ENCODE measurements at places on chromosomes 7 and 10.

GRCh38 chr7:2554661-2555111 is 638 bp downstream of the BRAT1 start:
- no peak for DNase-seq

DNA sequence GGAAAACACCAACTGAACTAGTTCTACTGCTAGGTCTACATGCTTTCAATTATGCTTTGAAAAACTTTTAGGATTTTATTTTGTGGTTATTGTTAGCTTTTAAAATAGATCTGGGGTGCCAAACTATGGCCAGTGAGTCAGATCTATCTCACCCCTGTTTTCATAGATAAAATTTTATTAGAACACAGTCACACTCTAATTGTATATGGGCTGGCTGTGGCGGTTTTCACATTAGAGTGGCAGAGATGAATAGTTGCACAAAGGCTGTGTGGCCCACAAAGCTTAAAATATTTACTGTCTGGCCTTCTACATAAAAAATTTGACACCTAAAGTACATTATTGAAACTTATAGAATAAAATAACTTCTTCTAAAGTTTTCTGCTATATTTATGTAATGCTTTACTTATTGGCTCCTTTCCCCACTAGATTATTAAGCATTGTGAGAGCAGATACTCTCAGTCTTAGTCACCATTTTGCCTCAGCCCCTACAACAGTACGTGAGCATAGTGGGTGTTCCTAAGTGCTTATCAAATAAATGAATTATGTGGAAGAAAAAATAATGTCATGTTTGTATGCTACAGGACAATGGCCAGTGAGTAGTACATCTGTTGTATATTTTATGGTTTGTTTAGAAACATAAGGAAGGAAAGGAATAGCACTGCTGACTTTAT is 5.4 kb upstream of the SUV39H2 start:
- DNase-seq, result no peak

DNA sequence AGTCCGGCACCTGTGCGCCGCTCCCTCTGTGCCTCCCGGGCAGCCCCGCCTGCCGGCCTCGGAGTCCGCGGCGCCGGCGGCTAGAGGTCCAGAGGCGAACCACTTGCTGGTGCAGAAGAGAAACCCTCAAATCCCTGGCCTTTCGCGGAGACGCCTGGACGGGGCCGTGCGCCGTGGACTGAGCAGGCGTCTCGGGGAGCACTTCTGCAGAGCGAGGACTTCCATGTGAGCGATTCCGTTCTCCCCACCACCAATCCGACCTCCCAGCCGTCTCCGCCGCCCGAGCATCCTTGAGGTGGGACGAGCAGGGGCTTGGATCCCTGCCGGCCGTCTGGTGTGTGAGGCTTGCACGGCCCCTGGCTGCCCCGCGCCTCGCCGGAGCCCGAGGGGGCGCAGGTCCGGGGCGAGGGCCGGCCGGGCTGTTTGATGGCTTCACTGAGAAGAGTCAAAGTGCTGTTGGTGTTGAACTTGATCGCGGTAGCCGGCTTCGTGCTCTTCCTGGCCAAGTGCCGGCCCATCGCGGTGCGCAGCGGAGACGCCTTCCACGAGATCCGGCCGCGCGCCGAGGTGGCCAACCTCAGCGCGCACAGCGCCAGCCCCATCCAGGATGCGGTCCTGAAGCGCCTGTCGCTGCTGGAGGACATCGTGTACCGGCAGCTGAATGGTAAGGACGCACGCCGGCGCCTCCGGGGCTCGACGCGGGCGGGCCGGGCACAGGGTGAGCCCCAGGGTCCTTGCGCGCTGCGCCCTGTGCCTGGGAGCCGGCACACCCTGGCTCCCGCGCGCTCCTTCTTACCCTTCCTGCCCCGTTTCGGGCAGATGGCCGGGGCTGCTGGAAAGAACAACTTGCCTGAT is 660 bp downstream of the GALNT17 start:
- DNase-seq, result no peak

DNA sequence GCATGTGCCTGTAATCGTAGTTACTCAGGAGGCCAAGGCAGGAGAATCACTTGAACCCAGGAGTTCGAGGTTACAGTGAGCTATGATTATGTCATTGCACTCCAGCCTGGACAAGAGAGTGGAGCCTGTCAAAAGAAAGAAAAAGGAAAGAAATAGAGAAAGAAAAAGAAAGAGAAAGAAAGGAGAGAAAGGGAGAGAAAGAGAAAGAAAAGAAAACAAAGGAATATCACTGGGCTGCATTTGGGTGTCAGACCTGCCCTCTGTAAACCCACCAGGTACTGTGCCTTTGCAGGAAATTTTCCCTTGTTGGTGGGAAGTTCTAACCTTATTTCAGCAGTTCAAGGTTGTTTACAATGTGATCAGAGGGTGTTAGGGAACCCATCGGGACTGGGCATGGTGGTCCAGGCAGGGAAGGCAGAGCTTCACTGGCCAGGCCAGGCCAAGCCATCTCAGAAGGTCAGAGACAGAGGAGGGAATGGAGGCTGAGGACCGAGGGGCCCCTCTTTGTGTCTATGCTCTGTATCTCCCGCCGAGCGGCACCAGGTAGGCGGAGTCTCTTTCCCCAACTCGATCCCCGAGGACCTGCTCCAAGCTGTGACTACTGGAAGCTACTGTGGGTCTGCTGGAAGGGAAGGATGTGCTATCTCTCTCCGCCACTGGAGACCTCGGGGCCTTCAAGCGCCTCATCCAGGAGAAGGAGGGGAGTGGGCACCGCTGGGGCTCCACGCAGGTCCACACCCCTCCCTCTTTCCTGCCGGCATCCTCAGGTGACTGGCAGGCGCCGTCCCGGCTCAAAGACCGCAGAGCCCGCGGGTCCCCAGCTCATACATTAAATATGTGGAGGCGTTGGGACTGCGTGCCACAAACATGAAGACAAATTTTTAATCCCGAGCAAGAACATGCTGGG is 15.2 kb upstream of the KAZALD1 start:
- no peak for DNase-seq

DNA sequence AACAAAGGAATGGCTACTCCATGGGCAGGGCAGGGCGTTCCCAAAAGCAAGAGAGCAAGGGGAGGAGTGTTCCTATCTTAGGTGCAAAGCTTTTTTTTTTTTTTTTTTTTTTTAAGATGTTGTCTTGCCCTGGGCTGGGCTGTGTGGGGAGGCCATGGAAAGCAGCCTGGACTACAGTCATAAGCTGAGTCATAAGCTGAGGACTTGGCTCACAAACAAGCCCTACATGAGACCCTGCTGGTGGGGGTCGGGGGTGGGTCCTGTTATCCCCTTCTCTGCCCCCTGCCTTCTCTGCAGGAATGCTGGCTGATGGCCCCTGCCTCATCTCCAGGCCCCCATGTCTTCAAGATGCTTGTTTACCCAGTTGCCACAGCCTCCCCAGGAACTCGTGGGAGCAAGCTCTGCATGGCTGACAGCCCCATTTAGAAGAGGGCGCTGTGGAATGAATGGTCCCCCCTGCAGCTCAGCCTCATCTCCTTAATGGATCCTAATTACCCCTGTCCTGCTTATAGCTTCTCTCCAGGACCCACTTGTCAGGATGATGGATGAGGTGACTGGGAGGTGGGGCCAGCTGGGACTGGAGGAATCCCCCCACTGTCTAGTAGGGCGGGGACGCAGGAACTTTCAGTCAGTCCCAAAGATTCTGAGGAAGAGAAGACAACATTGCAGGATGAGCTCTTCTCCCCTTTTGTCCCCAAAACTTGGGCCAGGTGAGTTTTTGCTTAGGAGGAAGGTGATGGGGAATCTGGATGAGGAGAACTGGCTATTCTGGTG is 340.8 kb upstream of the PODXL start:
- no peak for DNase-seq

DNA sequence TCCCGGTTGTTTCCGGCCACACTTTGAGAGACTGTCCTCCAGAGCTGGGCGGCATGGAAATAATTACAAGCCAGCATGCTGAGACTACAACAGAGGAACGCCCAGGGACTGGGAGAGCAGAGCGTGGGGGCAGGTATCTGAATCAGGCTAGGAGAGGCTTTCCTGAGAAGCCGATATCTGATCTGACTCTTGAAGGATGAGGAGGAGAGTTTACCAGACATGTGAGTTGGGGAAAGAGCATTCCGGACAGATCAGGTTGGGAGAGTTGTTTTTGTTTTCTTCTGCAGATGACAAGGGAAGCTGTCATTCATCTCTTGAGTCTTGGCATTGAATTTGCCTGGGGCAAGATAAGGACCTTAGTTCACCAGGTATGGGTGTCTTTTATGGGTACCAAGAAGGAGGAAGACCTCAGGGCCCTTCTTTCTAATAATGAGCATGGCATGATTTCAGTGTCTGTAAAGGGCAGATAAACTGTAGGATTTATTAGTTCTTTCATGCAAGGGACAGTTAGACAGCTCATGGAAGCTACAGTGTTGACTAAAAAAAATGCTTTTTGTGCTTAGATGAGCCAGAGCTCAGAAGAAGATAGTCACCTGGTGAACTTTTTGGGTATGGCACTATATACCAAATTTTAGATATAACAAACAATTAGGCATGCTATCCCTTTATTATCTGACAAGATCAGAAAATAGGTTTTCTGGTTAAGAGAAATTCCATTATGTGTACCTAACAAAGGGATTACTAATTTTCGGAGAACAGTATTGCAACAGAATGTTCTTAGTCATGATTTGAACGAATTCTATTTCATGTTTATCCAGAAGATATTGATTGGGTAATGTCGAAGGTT is 36.2 kb downstream of the WBP1L start:
- DNase-seq, result no peak

GRCh38 chr10:71064413-71065118 is 147.8 kb upstream of the UNC5B start:
- no peak for DNase-seq

DNA sequence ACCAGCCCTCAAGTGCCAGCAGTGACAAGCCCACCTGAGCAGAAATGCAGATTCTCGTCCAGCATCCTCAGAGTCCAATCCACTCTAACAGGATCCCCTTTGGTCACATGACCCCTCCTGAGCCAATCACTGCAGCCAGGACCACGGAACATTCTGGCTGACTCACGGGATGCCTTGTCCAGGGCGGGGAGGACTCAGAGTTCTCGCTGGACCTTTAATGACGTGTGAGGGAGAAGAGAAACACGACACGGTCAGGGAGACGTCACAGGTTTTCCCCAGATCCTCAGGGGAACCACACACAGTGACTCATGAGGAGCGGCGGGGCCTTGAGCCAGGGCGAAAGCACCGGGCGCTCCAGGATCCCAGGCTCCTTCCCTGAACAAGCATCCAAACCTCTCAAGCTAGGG is 155.7 kb downstream of the PTPRN2 start:
- DNase-seq, result no peak

GRCh38 chr10:116720668-116721546 is 21.5 kb downstream of the HSPA12A start:
- DNase-seq, result no peak

DNA sequence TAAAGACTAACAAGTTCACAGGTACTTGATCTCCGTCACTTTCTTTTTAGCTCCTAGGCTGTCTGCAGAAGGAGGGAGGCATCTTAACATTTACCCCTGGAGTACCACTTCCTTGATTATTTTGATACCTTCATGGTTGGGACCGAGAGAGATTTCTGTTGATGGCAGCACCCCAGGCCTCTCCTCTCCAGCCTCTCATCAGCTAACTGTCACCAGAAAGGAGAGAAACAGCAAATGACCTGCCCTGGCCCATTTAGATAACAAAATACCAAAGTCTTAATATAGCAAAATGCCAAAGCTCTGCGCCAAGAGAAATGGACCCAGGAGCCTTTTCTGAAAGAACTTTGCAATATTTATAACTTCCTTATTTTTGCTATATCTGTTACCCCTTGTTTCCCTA is 30.0 kb upstream of the KLHL7 start:
- DNase-seq, result no peak

- no peak for DNase-seq
These were observed 33.4 kb downstream of the OGDH start for GRCh38 chr7:44639671-44640321.

DNA sequence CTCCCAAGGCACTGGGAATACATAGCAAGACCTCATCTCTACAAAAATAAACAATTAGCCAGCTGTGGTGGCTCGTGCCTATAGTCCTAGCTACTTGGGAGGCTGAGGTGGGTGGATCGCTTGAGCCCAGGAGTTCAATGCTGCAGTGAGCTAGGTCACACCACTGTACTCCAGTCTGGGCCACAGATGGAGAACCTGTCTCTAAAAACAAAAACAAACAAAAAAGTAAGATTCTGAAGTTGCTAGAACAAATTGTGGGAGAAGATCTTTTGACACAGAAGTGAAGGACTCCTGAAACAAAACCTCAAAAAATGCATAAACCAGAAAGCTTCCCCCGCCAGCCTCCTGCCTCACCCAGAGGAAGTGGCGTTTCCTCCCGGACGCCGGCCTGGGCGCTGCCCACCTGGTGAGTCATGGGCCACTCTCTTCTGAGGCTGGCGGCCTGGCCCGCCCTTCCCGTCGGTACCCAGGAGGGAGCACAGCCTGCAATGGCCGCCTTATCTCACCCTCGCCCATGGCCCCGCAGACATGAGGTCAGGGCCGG is 25.4 kb upstream of the ELN start:
- no peak for DNase-seq

GRCh38 chr10:89738551-89739209 is 37.3 kb downstream of the KIF20B start:
- DNase-seq, result no peak

DNA sequence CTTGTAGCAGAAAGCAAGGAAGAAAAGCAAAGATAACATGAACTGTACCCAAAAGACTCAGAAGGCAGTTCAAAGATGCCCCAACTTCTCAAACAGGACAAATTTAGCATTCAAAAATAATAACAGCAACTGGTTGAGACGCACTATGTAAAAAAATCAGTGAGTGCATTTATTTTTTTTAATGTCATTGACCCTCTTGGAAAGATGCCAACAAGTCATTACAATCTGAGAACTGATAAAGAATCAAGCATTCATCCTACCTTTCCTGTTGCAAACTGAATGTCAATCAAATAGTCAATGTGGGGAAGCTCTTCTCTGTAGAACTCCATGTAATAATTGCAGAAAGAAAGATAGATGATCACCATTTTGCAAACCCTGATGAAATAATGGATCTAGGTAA is 1.7 kb upstream of the CCDC186 start:
- no peak for DNase-seq

DNA sequence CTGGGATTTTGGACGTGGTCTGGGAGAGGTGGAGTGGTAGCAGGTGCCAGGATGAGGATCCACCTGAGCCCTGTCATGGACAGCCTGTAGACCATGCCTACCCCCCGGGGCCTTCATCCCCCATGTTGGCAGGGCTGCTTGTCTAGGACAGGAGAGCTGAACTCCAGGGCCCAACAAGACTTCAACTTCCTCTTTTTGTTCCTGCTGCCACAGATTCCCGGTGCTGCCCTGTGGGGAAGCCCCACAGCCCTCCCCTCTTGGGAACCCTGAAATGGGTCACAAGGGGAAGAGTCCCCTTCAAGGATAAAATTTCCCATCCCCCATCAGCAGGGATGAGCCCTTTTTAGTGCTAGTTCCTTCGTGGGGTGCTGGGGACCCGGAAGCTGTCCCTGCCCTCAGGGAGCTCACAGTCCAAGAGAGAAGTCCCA is 1.3 kb upstream of the CUEDC2 start:
- DNase-seq, result no peak
